Ureter (tissue), 1 donor: ENCODE measurements at places on chromosomes 5 and 9.

- no peak for DNase-seq
These were observed 567.5 kb downstream of the ELAVL2 start for GRCh38 chr9:23258569-23258968.

GRCh38 chr5:41410307-41410706 is 100.1 kb downstream of the PLCXD3 start:
- no peak for DNase-seq

DNA sequence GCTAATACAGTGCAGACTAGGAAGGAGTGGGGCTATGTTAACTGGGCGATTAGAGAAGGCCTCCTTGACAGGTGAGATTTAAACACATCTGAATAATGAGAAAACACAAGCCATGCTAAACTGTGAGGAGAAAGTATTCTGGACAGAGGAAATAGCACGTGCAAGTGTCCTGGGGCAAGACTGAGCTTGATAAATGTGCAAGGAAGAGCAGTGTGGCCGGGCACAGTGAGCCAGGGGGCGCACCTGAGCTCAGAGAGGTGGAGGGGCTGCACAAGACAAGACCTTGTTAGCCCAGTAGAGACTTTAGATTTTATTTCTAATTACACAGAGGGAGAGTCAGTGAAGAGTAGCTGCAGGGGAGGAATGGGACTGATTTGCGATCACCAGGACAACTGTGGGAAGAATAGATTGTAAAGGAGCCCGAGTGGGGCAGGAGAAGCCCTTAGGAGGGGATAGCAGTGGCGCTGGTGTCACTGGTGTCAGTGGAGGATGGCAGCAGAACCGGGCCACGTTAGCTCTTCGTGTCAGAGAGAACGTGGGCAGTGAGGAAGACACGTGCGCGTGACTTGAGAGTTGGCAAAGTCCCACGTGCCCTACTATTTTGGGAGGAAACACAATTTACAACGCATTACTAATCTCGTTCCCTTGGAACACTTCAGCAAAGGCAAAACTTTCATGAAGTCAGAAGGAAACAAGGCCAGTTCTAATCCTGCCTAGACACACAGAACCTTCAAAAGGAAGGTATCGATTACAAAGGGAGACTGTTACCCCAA is 17.9 kb upstream of the C5orf47 start:
- no peak for DNase-seq

DNA sequence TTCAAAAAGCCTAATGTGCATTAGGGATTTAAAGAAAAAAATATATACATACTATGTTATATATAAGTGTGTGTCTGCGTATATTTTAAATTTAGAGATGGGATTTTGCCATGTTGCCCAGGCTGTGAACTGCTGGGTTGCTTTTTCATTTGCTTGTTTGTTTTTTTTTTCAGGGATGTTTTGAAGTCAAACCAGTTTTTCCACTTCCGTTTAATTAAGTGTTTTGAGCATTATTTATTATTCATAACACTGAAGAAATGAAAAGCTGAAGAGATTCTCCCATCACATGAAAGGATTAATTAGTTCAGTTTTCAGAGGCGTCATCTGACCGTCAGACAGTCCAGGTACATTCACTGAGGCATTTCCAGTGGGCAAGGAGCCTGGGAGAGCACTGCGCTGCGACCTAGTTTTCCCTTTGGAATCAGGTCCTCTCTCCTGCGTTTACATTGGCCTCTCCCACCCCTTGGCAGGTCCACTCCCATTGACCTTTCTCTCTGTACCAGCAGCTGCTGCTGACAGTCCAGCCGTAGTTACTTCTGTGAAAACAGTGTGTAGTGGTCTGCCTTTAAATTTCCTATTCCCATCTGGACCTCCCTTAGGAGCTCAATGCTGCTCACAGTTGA is 26.0 kb downstream of the ARRDC3 start:
- DNase-seq, result no peak

DNA sequence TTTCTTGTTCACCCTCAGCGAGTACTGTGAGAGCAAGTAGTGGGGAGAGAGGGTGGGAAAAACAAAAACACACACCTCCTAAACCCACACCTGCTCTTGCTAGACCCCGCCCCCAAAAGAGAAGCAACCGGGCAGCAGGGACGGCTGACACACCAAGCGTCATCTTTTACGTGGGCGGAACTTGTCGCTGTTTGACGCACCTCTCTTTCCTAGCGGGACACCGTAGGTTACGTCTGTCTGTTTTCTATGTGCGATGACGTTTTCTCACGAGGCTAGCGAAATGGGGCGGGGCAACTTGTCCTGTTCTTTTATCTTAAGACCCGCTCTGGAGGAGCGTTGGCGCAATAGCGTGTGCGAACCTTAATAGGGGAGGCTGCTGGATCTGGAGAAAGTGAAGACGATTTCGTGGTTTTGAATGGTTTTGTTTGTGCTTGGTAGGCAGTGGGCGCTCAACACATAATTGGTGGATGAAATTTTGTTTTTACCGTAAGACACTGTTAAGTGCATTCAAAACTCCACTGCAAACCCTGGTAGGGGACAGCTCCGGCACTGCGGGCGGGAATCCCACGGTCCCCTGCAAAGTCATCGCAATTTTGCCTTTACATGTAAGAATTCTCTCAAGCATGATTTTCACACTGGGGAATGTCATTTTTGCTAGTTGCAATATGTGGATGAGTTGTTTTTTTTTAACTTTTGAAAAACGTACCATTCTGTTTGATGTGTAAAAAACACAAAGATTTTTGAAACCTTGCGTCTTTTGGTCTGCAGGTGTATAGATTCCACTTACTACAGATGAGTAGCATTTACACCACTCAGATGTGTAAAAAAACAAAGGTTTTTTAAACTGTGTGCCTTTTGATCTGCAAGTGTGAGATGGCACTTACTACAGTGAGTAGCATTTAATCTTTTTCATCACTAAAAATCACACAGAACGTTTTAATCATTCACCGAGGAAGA is 631 bp upstream of the C9orf72 start:
- DNase-seq, result peak; percentile 97

DNA sequence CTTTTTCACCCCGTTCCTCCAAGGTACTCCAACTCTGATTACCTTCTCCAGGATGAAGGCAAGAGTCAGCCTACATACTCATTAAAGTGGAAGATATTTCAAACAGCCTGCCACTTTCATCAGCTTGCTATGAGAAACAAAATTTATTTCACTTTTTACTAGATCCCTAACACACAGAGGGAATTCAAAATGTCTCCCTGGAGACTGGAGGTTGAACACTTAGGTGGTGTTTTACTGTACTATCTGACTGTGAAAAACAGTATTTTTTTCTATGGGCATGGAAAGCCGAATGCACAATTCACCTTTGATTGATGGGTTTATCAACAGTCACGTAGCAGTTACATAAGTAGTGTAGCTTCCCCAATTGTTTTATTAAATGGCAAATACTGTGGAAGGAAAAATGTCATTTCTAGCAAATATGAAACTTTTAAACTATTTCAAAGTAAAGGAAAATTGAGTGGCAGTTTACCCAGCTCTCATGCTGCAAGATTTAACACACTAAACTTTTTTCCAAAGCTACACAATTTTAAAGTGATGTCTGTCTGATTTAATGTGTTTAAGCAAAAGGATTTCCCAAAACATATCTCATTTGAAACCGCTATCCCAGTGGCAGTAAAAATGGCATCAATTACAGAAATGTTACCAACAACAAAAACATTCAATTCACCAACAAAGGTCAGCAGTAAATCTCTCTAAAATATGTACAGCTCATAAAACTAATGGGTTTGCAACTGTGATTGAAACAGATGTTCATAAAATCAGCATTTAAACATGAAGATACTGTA is 125.0 kb upstream of the TLE4 start:
- DNase-seq, result no peak

DNA sequence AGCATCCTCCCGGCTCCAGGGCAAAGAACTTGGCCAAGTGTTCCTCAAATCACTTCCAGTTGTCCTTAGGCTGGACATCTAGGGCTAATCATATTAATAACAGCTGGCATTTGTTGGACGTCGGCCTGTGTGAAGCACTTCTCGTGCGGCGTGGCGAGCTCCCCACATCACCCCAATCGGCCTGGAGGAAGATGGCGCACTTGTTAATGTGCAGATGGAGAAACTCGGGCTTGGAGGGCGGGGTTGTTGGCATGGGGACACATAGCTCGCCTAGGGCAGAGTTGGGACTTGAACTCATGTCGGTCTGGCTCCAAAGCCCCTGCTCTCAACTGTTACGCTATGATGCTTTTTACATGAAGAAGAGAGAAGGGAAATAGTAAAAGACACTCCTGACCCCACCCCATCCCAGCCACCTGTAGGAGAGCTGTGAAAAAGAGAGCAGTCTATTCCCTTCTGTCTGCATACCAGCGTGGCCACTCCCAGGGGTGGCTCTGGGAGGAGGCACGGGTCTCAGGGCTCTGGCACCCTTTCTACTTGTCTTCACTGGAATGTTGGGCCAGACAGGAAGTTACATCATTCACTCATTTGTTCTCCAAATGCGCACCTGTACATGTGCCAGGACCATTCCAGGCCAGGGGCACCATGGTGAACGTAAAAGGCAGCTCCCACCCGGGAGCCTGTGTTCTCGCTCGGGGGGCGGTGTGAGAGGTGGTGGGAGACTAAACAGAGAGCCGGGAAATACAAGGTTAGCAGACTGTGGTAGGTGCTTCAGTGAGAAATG is 12.8 kb upstream of the NUP214 start:
- DNase-seq, result no peak

DNA sequence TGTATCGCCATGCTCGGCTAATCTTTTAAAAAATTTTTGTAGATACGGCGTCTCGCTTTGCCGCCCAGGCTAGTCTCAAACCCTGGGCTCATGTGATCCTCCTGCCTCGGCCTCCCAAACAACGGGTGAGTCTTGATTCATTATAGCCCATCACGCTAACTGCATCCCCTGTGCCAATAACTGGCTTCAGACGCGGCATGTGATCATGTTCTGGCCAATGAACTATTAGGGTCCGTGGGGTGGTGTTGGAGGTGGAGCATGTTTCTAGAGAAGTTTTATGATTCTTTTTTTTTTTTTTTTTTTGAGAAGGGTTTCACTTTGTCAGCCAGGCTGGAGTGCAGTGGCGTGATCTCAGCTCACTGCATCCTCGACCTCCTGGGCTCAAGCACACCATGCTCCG is 51.0 kb downstream of the FGF18 start:
- DNase-seq, result no peak

DNA sequence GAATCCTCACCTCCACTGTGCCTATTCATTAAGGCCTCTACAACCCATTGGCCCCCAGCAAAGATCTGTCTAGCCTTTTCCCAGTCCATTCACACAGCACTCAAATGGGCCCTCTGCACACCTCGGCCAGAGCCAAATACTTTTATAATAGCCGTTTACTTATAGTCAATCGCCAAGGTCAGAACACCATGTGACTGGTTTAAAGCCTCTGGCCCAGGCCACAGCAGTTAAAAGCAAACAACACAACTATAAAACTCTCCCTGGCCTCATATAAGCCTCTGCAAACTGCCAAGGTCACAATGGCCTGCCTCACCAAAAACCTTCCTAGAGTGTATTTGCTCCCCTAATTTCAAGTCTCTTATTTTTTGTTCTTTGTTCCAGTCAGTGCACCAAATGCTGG is 562.6 kb downstream of the CAAP1 start:
- DNase-seq, result no peak

DNA sequence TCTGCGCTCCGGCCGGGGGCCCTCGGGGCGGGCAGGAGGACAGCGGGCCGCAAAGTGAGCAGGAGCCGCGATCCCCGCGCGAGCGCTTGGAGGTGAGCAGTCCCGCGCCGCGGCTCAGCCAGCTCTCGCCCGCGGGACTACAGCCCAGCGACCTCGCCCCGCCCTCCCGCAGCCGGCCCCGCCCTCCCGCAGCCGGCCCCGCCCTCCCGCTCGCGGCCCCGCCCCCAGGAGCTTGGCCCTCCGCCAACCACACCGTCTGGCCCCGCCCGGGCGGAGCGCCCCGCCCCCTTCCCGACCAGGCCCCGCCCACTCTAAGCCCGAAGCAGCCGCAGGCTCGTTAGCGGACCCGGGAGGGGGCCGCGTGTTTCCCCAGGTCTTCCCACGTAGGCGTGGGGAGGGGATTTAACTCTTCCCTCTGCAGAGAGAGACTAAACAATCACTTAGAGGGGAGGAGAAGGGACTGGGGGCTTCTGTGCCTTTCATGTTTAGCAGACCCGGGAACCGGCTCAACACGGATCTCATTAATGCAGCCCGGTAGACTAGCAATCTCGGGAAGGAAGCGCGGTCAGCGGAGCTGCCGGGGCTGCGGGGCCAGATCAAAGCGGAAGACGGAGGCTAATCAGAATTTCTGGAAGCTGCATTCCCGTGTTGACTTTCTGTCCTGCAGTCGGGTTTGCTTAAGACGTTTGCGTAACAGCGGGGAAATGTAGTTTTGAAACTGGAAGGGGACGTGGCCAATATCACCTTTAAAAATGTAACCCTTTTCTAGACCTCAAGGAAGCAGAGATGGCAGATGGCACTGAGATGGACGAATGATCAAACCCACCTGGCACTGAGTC is at the start of gene MYO10:
TSS of gene MYO10 (minus strand) at position 139 of the 839 bp plus-strand sequence. CDS start 480 bp downstream, outside the sequence.
- peak; percentile 79 for DNase-seq

DNA sequence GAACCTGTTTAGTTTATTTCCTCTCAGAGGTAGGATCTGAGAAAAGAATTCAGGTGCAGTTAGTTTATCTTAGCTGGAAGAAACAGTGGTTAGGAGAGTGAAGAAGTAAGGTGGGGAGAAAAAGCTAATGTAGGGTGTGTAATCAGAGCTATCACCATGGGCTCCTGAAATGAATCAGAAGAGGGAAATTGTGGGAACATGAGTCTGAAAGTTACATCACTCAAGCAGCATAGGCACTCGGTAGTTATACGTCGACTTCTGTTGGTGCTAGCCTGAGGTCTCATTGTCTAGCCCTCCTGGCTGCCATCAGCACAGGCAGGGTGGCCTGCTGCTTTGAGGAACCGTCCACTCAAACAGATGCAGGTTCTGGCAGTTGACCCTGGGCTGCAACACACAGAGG is 56.7 kb upstream of the NPR3 start:
- DNase-seq, result no peak
